ENCODE measurements at places on chromosomes 6 and 20.

GRCh38 chr6:4071330-4071729 lies 7.6 kb downstream of the FAM217A start:
- DNase-seq: no peak

GRCh38 chr6:119497988-119498727 lies 148.6 kb upstream of the MAN1A1 start:
- peak; percentile 7 for DNase-seq

DNA sequence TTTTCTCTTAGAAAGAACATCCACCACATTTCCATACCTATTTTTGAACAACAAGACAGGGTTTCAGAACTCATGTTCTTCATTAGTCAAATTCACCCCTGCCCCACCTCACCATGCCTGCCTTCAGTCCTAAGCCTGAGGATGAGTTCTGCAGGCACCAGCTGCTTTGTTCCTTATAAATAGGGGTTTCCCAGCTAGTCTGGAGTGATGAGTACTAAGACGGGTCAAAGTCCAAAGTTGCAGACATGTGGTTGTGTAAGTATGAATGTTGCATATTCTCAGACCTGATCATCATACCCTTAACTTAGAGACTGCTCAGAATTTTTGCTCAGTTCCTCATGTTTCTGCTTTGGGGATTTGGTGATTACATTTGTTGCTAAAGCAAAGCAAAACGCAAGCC lies 257.7 kb upstream of the CDYL start:
- no peak for DNase-seq

DNA sequence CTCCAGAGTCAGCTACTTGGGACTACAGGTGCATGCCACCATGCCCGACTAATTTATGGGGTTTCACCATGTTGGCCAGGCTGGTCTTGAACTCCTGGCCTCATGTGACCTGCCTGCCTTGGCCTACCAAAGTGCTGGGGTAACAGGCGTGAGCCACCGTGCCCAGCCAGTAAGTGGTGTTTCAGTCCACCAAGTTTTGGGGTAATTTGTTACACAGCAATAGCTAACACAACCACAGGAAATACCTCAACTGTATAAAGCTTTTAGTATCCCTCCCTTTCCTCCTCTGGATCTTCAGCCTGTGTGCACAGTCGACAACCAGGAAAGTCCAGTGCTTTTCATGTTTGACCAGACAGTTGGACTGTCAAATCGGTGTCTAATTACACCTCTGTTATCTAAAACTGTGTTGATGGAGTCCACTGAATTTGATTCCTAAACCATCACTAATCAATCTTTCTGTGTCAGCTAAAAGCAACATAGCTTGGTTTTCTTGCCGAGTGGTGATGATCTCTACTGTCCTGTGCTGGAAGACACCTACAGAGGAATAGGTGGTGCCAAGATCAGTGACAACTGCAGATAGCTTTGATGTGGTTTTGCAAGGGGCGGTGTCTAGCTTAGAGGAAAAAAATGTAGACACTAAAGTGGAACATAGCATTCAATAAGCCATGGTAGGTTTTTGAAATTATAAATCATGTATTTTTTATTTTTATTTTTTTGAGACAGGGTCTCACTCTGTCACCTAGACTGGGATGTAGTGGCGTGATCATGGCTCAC lies 22.2 kb upstream of the ZBTB2 start:
- DNase-seq: no peak

- DNase-seq: peak; percentile 51
These were observed 1.4 kb upstream of the LIN28B start for GRCh38 chr6:104955491-104955890.

GRCh38 chr20:62063315-62063980 lies 2.2 kb downstream of the TAF4 start:
- DNase-seq: no peak

DNA sequence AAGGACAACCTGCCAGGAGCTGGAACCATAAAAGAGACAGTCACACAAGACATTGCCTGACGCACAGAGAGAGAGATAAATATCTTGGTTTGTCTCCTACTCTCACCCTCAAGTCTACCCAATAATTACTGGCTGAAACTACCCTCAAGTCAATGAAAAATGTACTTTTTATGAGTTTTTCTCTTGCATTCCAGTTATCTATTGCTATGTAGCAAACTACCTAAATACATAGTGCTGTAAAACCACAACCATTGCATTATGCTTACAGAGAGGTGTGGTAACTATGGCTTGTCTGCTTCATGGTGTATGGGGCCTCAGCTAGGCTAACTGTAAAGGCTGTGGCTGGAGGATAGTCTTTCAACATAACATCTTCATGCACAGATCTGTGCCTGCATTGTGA lies 247.8 kb downstream of the HAO1 start:
- DNase-seq: no peak

GRCh38 chr20:33836277-33836676 lies 25.1 kb downstream of the CHMP4B start:
- DNase-seq: no peak

DNA sequence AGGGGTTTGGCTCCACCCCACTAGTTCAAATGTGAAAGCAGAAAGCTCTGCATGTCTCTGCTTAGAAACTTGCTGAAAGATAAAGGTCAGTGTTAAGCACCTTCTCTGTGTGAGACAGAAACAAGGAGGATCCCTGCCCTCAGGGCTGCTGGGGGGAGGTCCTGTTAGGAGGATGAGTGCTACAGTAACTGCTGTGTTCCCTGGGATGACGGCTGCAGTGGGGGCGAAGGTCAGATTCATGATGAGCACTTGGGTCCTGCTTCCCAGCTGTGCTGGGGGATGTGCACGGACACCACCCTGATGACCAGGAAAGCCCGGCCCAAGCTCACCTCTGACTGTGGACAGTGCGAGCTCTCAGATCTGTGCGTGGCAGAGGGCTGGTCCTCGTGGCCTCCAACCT lies 252.6 kb downstream of the DLL1 start:
- no peak for DNase-seq

DNA sequence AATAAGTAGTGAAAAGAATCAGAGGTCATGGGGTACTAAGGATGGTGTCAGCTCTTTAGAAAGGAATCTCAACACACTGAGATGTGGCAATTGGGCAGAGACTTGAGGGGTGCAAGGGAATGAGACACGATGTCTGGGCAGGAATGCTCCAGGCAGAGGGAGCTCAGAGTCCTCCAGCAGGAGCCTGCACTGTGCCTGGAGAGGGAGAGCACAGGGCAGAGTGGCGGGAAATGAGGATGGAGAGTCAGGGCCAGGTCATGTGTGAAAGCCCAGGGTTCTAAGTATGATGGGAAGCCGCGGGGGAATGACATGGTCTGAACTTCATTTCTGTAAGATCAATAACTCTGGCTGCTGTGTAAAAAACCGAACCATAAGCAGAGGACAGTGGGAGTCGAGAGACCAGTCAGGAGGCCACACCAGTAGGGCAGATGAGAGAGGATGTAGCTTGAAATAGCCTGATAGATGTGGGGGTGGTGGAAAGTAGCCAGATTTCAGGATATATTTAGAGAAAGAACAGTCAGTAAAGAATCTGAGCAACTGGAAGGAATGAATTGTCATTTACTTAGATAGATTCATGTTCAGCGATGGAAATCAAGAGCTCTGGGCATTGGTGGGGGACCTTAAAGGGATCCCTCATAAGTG lies 133.4 kb upstream of the DTNBP1 start:
- DNase-seq: no peak

DNA sequence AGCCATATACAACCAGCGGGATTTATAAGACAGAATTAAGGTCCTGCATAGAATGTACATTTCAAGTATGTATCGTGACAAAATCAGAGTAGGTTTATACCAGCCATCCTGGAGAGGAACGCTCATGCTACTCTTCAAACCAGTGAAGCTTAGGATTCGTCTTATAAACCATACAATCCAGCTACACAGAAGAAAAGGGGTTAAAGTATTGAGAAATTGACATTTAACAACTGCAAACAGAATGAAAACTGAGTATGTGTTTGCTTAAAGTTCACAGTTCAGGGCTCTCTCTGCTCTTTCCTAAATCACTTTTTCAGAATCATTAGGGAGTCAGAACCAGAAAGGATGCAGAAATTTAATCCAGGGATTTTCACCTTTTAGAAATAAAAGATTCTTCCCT lies 17.9 kb downstream of the ADAT2 start:
- DNase-seq: no peak

DNA sequence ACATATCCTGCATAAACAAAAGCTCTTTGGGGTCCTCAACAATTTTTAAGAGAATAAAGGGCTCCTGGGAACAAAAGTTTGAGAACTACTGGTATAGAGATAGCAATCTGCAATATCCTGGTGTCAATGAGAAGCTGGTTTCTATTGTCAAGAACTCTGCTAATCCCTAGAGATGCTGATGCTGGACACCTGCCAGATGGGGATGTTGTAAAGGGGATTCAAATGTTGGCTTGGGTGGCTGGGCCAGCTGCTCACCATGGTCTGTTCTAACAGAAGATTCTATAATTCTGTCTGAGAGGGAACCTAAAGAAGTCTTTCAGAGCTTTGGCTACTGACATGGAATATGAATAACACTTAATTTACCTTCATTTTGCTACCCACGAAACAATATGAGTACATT lies 137.8 kb downstream of the BTBD9 start:
- DNase-seq: no peak

DNA sequence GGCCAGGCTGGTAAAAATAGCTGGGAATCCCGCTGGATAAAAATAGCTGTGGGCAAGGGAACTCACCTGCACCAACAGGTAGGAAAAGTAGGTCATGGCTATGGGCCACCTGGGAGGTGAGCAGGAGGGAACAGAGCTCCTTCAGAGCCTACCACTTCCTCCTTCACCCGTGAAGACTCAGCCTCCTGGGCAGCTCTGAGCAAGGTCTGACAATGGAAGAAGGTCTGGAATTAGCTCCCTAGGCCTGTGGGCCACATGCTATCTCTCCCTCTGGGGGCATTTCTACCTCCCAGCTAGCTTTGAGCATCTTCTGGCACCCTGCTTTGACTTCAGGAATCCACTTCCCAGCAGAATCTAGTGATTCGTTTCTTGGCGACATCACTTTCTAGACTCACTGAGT lies 153.9 kb downstream of the MRPL14 start:
- no peak for DNase-seq

DNA sequence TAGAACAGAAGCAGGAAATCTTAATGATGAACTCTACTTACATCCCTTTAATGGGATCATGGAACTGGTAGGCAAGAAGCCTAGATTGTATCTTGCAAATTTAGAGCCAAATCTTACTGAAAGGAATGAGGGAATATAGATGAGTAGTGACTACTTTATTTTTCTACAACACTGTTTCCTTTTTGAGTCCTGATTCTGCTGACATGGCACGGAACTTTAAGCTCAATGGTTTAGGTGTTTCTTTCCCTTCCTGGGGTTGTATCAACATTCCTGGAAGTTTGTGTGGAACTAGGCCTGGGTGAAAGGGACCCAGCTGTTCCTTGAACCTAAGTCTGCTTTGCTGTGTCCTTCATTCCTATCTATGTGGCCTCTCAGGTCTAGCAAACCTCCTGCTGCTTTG lies 705.3 kb upstream of the FLRT3 start:
- no peak for DNase-seq

GRCh38 chr6:13526727-13527670 lies 39.6 kb upstream of the GFOD1 start:
- DNase-seq: no peak

- DNase-seq: no peak
These were observed 6.9 kb downstream of the RSPO4 start for GRCh38 chr20:995170-995569.

DNA sequence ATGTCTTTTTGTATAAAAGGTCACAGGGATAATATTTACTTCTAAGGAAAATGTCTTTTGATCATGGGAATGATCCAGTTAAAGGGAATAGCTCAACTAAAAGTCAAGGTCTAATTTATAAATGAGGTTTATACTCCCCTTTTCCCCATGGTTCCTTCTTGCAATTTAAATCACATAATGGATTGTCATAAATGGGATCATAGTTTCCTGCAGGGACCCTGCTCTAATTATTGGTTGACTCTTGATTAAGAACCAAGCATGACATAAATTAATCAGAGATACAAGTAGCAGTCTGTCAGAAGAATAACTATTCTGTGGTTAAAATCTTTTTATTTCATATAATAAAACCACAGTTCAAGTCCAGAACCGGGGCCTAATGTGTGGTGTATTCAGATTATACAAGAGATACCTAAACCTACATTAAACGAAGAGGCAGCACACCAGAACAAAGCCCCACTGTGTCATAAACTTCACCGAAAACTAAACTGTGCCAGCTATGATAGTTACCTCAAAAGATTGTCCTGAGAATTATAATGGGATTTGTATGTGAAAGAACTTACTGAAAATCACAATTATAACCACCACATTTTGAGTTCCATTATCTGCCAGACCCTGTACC lies 43.0 kb upstream of the CD83 start:
- no peak for DNase-seq

DNA sequence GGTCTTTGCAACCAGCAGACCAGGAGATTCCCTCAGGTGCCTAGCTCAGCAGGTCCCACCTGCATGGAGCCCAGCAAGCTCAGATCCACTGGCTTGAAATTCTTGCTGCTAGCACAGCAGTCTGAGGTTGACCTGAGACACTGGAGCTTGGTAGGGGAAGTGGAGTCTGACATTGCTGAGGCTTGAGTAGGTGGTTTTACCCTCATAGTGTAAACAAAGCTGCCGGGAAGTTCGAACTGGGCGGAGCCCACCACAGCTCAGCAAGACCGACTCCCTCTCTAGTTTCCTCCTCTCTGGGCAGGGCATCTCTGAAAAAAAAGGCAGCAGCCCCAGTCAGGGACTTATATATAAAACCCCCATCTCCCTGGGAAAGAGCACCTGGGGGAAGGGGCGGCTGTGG lies 34.3 kb downstream of the PRSS35 start:
- no peak for DNase-seq

DNA sequence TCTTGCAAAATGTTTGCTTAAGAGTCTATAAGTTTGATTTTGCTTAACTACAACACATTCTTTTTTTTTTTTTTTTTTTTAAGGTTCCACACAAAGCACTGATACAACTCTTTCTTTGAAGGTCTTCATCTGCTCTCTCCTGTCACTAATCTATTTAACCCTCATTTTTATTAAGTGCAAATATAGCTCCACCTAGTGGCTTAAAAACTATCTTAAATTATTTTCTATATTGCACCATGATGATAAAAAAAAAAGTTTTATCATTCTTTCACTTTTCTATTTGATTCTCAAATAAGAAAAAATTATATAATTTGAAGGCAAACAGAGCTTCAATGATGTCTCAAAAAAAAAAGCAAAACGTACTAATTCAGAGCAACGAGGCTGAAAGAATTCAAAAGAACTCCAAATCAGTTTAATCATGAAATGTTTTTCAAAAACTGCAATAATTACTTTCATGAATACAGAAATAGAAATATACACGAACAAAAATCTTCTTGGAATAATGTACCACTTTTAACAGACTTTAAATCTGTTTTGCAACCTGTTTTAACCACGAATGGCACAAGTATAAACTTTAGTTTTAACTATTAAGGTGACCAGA lies 12.8 kb downstream of the ESF1 start:
- peak; percentile 38 for DNase-seq

- no peak for DNase-seq
These were observed 49.8 kb downstream of the GRIK2 start for GRCh38 chr6:101443315-101443714.

DNA sequence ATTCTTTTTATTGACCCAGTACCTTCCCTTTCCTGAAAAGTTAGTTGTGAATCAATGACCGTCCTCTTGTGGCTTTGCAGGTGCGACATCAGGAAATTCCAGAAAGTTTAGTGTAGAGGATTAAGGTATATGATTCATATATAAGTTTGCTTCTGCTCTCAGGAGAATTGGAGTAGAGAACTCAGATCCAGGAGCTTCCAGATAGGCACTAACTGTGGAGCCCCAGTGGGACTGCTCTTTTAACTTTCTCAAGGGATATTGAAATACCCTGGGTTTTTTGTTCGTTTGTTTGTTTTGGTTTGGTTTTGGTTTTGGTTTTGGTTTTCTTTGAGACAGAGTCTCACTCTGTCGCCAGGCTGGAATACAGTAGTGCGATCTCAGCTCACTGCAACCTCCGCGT lies 9.5 kb downstream of the TAAR2 start:
- DNase-seq: no peak
